T-helper 1 cell (primary cell): ENCODE measurements at places on chromosomes 12 and 14.

- no peak for DNase-seq
These were observed 22.0 kb upstream of the ULK1 start for GRCh38 chr12:131872154-131873051.

GRCh38 chr12:43291516-43291915, 260.5 kb downstream of the ADAMTS20 start:
- no peak for DNase-seq

- no peak for DNase-seq
These were observed 24.9 kb upstream of the CCDC63 start for GRCh38 chr12:110821917-110822316.

- DNase-seq = no peak
These were observed 6.9 kb downstream of the SMAGP start for GRCh38 chr12:51263341-51263740.

GRCh38 chr14:94689218-94689984, 77.2 kb downstream of the SERPINA3 start:
- peak; percentile 15 for DNase-seq

DNA sequence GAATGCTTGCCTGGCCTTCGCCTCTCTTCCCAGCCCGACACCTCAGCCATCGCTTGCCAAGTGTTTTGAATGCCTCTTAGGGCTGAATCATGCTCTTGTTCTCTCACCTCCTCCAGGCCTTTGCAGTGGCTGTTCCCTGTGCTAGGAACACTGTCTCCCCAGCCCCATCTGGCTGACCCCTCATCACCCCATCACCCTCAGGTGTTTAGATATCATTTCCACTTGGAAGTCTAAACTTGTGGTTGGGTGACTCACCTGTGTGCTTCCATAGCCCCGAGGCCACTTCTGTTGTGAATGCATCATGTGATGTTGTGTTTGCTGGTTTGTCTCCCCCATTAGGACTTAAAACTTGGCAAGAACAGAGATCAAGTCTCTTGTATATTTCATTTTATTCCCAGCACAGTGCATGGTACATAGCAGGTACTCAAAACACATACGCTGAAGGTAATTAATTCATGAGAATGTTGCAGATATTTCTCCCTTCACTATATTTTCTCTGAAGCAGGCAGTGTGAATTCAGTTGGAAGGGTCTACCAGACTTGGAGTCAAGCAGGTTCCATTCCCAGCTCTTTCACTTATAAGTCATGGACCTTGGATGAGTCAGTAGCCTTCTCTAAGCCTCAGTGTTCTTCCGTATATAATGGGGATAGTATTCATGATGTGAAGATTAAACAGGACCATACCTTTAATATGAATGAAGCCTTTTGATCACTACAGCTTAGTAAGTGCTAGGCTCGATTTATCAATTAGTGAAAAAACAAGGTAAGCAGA, 67.8 kb downstream of the HRK start:
- DNase-seq = no peak

GRCh38 chr14:25010471-25010870, 39.5 kb downstream of the STXBP6 start:
- DNase-seq = no peak

- no peak for DNase-seq
These were observed 85.2 kb upstream of the MYF6 start for GRCh38 chr12:80622271-80622670.

- DNase-seq = no peak
These were observed 102.7 kb downstream of the UNC79 start for GRCh38 chr14:93533437-93533836.

DNA sequence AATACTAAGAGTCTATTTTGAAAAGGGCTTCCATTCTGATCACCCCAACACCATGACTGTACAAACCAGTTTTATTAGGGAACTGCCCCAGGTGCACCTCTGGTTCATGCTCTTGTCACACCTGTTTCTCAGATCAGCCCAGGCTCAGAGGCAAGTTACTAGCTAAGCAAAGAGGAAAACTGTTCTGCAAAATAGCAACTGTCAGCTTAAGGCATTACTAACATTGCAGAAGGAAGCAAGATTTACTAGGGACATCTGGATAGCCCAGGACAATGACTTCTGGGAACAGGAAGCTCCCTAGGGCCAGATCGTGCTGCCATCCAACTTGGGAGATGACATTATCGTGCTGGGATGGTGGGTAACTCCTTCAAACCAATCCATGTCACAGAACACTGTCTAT, 30.1 kb downstream of the ANAPC7 start:
- DNase-seq = no peak

GRCh38 chr12:52672321-52672933, 7.8 kb downstream of the KRT1 start:
- no peak for DNase-seq

DNA sequence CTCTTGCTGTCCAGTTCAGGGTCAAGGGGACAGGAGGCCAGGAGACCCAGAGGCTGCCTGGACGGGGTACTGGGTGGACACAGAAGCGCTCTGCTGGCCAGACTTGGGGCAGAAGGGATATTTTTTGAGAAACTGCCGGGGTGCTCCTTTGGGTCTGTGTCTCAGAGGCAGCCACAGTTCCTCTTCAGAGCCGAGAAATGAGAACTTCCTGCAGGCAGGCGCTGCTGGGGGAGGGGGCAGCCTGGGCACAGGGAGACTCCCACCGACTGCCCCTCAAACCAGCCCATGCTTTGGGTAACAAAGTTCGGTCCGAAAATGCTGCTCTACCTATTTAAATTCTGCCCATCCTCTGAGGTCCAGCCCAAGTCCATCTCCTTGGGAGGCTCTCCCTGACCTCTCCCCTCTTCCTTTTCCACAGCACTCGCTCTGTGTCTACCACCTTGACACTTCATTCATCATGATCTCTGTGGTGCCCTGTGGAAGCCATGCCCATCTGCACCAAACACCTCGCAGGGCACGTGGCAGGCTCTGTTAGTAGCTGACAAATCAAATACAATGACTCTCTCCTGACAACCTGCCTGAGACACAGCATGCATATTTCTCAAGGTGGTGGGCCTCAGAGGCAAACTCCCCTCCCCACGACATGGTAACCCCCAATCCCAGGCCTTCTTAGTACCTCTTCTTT, 16.4 kb downstream of the HDAC7 start:
- no peak for DNase-seq

- DNase-seq = peak; percentile 34
These were observed 2.0 kb downstream of the SP1 start for GRCh38 chr12:53381731-53382630.

- no peak for DNase-seq
These were observed 73.6 kb upstream of the CNTN1 start for GRCh38 chr12:40618636-40619035.

DNA sequence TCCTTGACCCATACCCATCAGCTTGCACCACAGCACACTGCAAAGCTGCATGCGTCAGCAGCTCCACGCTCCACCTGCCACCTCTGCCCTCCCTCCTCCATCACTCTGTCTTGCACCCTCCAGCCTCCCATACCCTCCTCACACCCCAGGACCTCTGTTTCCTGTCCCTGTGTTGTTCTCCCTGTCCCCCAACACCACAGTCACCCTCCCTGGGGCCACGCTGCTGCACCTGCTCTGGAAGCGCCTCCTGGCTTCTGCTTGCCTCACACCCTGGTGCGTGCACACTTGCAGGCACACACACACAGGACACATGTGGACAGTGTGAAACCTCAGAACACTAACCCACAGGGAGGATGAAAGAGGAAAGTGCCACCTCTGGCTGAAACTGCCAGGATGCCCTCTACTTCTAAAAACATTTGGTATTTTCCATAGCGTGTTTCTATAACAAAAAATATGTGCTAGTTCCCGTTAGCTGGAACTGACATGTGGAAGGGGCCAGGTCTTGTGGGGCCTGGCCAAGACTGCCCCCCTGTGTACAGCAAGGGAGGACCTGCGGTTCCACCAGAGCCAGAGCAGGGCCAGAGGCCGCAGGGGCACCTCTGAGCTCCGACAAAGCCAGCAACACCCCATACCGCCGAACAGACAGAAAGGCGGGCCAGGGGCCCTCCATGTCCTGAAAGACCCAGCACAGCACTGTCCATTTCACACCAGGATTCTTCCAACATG, 10.0 kb downstream of the BRF1 start:
- DNase-seq = peak; percentile 40

GRCh38 chr12:122422730-122423257, 325 bp upstream of the CLIP1 start:
- DNase-seq = peak; percentile 7

GRCh38 chr12:11581179-11581755, 68.2 kb upstream of the ETV6 start:
- peak; percentile 59 for DNase-seq
